ENCODE measurements at places on chromosomes 4 and X.
A peak's percentile ranks its signal among the peaks of the same experiment; 100 is the strongest.

DNA sequence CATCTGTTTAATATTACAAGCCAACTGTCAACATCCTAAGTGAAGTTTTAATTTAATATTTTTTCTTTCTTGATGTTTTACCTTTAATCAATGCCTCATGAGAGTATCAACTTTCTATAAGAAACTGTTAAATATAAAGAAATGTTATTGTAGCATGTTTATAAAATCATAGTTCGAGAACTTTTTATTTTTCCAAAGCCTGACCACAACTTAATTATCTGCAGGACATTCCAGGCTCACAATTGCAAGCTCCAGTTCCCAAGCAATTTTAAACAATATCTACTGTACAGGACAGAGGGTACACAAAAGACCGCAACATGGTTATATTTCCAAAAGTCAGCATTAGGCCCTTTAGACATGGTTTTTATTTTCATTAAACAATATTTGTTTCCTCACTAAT, 20.1 kb downstream of the STX18 start:
- DNase-seq, result no peak

- no peak for DNase-seq
Measured at GRCh38 chrX:14309431-14309830, 219.9 kb upstream of the GLRA2 start.

DNA sequence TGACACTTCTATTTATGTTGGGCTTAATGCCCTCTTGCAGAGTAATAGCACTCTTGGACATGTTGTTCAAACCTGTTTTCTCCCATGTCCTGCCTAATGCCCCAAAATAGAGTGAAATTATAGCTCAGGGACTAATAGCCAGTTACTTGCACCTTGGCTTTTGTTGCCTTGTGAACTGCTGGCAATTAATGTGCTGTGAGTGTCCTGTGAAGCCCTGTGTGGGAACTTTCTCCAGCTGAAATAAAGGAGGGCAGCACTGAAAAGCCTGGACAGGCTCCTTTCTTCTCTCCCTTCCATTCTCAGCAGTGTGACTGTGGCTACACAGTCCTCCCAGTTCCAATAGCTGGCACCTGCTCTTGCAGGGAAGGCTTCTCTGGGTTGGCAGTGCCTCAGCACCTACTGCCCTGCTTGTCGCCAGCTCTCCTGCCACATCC, 72.4 kb downstream of the DCLK2 start:
- DNase-seq, result no peak

DNA sequence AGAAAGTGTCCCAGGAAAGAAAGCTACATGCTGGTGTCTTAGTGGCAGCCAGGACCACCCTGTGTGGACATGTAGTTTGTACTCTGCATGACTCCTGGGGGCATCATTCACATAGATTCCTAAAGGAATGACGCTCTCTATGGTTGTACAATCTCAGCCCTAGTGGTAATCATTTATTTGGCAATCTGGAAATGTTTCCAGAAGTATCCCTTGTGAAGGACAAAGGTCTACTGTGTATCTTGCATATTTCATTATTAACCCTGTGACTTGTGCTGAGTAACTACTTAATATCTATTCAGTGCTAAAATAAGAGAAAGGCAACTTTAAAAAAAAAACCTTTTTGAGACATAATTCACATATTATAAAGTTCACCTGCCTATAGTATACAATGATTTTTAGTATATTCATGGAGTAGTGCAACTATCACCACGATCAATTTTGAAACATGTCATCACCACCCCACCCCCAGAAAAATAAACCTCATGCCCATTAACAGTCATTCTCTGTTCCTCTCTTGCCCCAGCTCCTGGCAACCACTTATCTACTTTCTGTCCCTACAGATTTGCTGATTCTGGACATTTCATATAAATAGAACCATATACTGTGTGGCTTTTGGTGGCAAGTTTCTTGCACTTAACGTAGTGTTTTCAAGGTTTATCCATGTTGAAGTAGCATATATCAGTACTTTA, 51.7 kb downstream of the SHROOM3 start:
- DNase-seq, result no peak

- DNase-seq, result no peak
Measured at GRCh38 chr4:168811207-168811606, 198.8 kb downstream of the CBR4 start.

GRCh38 chr4:185480016-185480732, 8.6 kb upstream of the CCDC110 start:
- DNase-seq, result no peak

DNA sequence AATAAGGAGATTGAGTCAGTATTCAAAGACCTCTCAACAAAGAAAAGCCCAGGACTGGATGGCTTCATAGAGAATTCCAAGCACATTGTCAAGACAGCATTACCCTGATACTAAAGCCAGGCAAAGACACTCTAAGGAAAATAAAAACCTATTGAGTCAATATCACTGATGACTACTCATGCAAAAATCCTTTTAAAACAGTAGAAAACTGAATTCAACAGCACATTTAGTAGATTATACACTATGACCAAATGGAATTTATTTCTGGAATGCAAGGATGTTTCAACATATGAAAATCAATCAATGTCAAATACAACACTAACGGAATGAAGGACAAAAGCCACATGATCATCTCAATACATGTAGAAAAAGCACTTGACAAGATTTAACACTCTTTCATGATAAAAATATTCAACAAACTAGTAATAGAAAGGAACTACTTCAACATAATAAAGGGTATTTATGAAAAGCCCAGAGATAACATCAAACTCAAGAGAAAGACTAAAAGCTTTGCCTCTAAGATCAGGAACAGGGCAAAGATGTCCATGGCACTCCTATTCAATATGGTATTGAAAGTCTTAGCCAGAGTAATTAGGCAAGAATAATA, 633.3 kb downstream of the ANKRD50 start:
- peak; percentile 44 for DNase-seq

DNA sequence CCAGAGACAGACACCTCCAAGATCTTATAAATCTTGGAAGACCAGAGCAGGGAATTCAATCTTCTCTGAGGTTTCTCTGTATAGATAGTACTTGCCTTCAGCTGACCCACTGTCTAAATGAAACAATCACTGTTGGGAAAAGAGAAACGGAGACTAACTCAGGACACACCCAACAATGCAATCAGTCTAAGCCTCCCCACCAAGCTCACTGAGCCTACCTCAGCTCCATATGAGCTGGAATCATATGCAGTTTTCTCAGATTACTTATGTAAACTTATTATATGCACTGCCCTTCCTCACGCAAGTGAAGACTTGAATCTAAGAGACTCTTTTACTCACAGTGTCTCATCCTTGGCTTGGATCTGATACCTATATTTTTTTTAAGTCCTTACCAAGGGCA, 110.5 kb downstream of the PCDH19 start:
- no peak for DNase-seq

GRCh38 chrX:102650903-102651241, 411 bp upstream of the GPRASP1 start:
- no peak for DNase-seq

DNA sequence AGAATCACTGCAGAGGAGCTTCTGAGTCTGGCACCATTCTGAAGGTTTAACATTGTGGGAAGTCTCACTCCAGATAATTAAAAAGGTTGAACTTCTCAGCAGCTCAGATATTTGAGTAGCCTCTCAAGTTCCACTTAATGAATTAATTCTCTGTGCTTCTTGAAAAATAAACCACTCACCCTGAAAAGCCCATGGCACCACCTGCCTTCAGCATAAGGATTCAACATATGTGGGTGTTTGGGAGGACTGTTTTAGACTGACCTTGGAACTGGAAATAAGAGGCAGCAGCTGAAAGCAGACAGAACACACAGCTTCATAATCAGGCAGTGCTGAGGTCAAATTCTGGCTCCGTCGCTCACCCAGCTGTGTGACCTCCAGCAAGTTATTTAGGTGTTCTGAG, 100.6 kb downstream of the KCNIP4 start:
- DNase-seq, result no peak

- DNase-seq, result no peak
Measured at GRCh38 chrX:109351557-109351956, 130.3 kb downstream of the GUCY2F start.

- no peak for DNase-seq
Measured at GRCh38 chrX:39577985-39578869, 519.5 kb downstream of the BCOR start.

DNA sequence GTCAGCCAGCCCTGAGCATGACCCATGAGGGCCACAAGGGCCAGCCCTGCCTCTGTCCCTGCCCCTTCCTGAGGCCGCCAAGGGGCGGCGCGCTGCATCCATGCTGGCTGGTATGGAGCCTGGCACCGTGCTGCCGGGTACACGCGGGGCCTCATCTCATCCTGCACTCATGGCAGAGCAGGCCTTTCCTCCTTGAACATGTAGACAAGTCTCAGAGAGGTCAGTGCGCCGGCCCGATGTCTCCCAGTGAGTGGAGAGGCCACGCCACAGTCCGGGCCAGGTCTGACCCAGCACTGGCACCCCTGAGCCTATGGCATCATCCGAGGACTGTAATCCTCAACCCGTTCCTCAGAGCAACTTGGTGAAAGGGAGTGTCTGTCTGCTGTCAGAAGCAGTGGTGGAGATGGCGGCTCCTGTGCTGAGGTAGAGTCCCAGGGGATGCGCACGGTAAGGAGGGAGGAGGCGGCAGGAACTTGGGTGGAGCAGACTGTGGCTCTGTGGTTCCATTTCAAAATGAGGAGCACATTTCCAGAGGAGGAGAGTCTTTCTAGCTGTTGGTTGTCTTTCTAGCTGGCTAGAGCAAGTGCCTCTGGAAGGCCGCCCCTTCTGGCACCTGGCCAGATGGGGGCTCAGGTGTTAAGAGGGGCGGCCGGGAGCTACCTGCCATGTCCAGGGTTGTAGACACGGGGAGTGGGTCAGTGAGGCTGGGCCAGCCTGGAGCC, 32.8 kb downstream of the TRMT44 start:
- no peak for DNase-seq

- no peak for DNase-seq
Measured at GRCh38 chr4:101958547-101958946, 168.0 kb downstream of the BANK1 start.

GRCh38 chr4:76305971-76306881, at the start of gene STBD1:
Gene STBD1, plus strand, starts transcription at chr4:76306733. Its CDS starts 37 bp downstream, at chr4:76306770.
- DNase-seq, result peak; percentile 17

GRCh38 chrX:153646620-153647373, at the start of gene DUSP9:
Gene DUSP9, plus strand, starts transcription at chrX:153647203. Its CDS starts 751 bp downstream, at chrX:153647954.
- no peak for DNase-seq
